Activated CD4-positive, alpha-beta T cell treated with anti-CD3 and anti-CD28 coated beads, Interleukin-2, amount 50 U/mL, for 48 hours (primary cell): ENCODE measurements at places on chromosomes 16 and 17.

- no peak for DNase-seq
Measured at GRCh38 chr16:75287708-75288107, 36.3 kb upstream of the BCAR1 start.

DNA sequence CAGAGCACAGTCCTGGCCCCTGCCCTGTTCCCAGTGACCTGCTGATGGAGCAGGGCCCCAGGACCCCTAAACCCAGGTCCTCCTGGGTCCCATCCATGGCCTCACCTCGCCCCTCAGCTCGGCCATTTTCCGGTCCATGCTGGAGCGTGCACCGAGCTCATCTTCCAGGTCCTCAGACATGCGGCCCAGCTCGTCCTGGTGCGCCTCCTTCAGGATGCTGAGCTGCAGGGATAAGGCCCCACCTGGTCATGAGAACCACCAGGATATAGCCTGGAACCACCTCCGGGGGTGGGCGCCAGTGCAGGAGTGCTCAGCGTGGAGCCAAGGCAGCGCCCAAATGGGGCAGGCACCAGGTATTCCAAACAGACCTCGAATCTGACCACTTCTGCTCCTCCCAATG, 17.9 kb downstream of the CCDC102A start:
- DNase-seq, result no peak

GRCh38 chr16:22055881-22056280, 36.5 kb upstream of the VWA3A start:
- no peak for DNase-seq

- DNase-seq, result peak; percentile 56
Measured at GRCh38 chr17:80743181-80743771, 198.6 kb downstream of the RPTOR start.

GRCh38 chr17:68512960-68513474, 787 bp downstream of the PRKAR1A start:
- peak; percentile 18 for DNase-seq

- DNase-seq, result no peak
Measured at GRCh38 chr17:76843703-76844484, 24.3 kb upstream of the MGAT5B start.

DNA sequence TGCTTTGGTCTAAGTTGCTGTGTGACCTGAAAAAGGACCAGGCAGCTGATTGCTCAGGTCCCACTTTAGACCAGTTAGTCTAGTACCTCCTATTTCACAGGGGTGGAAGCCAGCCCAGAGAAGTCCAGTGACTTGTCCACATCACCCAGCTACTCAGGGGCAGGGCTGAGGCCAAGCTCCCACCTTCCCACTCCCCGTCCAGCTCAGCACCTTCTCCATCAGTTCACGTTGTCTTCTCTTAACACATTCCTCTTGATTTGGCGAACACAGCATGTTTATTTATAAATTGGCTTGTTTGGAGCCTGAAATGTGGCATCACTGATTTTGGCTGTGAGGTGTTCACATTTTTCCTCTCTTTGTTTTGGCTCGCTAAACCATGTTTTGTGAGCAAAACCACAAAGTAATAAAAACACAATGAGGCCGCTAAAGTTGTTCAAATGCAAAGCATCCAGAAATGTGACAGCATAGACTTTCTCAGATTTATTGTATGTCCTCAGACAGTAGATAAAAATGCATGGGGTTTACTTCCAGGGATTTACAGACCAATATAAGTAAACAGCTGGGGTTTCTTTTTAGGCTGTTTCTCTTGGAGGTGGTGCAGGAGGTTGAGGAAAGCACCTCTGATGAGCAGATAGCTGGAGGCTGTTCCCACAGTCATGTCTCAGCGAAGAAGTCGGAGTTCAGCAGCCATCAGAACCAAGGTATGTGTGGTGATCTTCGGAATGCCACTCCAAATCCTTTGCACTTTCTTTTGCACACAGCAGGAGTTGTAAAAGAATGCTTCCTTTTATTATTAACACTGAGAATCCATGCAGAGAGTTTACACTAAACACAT, 88.4 kb downstream of the PLXDC1 start:
- DNase-seq, result no peak
